ENCODE measurements at places on chromosomes 2 and 18.

- DNase-seq: no peak
Observed at GRCh38 chr2:53498210-53498609, 269.4 kb upstream of the CHAC2 start.

DNA sequence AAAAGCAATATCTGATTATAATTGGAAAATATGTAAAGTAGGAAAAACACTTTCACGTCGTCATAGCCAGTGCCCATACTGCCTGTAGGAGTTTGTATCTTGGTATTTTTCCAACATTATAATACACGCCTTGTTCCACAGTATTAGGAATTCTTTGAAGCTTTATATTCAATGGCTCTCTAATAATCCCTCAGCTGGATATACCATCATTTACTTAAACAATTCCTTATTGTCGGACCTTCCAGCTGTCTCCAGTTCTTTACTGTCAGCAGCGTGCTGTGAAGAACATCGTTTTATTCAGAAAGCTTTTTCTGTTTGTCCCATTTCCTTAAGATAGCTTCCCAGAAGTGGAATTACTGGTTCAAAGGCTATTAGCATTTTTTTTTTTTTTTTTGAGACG is 31.7 kb downstream of the ATP6V1C2 start:
- DNase-seq: no peak

DNA sequence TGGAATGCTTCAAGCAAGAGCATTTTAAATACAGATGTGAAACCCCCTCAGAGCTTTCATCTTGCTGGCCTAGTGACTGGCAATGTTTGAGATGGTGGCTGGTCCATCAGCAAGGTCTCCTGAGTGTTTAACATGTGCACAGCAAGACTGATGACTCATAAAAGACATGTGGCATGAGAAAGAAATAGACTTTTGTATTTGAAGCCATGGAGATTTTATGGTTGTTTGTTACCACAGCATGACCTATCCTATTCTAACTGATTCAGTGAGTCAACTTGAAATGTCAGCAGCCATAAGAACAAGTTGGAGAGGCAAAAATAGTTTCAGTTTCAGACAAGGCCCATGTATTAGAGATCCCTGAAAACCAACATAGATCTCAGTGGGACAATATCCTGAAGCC is 154.7 kb upstream of the LYPD1 start:
- DNase-seq: no peak

DNA sequence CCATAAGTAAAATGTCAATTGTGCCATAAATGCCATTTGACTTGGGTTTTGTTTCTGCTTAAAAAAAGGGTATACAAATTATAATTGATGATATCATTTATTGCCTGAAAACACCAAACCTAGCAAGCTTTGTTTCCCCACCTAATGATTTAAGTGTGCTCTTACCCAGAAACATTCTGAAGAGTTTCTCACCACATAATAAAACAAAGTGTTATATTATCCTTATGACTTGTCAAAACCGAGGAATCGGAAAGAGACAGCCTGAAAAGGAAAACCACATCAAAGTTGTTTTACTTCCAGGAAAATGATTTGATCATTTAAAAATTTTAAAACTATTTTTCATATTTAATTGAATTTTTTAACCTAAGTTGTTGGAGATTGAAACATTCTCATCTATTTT is 170.5 kb upstream of the SLC39A10 start:
- DNase-seq: no peak

DNA sequence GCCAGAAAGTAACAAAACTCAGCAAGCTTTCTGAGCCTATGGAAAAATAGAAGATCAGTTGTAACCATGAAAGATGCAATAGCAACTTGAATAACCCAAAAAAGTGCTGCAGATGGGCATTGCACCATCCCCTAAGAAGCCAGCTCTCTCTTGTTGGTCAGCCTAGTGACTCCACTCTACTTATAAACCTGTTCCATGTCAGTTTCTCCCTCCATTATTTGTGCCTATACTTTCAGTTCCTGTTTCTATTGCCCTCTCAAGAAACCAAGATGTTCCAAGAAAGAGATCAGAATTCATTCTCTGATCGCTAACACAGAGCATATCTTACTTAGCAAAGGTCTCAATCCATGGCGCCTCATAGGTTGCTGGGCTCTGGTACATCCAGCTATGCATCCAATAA is 170.3 kb upstream of the MAP2 start:
- no peak for DNase-seq

- DNase-seq: no peak
Observed at GRCh38 chr2:184730288-184730687, 132.0 kb downstream of the ZNF804A start.

- DNase-seq: no peak
Observed at GRCh38 chr18:2903006-2903405, 56.2 kb downstream of the EMILIN2 start.

- no peak for DNase-seq
Observed at GRCh38 chr2:214215107-214215506, 195.7 kb upstream of the VWC2L start.

DNA sequence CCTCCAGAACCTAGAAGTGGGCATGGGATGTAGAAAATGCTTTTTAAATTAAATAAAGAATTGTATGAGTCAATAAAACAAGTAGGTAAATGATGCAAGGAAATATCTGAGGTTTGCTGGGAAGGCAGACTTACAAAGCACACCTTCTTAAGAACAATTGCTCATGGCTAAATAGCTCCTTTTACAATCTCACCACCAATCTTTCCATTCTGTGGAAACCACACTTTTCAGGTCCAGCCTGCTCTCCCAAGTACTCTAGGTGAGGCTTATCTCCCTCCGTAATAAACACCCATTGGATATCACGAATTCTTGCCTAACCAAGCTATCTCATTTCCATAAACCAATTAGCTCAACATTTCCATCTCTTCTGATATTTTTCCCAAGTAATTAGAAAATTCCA is 91.5 kb upstream of the SLC8A1 start:
- no peak for DNase-seq

DNA sequence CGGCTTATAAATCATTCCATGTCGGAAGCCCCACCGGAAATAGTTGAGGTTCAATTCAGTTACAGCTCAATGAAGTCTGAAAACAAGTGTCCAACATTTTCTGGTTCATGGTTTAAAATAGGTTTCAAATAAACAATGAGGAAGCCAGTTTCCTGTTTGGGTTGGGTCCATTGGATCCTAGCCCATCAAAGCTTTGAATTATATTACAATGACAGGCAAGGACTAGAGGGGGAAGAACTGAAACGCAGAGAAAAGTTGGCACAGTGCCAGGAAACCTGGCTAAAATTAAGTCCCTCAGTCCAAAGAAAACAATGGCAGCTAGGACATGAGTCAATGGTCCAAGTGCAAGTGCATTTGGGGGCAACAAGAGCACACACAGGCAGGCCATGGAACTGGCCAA is 32.0 kb downstream of the SLC14A1 start:
- DNase-seq: peak; percentile 71

Measured in KBM-7 (cell line).